ENCODE measurements at places on chromosomes 3 and 15.

DNA sequence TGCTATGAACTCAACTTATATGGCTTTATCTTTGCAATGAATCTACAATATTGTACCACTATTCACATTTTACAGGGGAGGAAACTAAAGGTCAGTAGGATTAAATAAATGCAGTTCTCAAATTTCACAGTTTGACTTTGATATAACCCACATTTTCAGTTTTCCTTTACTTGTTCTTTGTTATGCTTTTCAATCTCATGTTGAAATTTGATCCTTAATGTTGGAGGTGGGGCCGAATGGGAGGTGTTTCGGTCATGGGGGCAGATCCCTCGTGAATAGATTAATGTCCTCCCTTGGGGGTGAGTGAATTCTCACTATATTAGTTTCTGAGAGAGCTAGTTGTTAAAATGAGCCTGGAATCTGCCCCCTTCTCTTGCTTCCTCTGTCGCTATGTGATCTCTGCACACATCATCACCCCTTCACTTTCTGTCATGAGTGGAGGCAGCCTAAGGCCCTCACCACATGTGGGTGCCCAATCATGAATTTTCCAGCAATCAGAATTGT lies 44.7 kb downstream of the CD200 start:
- DNase-seq: no peak

DNA sequence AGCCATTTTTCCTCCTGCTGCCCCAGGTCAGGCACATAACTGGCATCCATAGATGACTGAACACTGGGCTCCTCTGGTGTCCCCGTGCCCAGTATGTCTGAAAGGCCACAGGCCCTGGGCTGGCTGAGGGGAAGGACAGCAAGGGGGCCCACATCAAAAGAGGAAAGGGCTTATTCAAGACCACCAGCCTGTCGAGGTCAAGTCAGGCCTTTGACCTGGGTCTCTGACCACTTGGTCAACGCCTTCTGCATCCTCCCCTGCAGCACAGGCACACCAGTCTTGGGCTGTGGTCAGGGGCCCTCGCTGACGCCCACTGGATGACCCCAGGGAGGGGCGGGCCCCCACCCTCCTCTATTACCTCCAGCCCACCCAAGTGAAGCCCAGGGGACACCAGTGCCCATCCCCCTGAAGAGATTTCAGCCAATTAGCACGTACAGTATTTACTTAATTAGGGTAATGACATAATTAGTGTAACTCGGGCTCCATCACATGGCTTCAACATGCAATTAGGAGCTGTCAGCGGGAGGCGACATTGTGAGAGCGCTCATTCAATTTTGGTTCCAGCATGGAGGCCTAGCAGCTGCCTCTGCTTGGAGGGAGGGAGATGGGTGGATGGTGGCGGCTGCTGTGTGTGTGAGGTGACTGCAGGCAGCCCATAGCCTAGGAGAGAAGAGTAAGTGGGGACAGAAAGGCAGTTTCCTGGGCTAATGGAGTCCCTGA lies 13.5 kb upstream of the DNAH1 start:
- DNase-seq: no peak

GRCh38 chr15:79209690-79210089 lies 72.8 kb upstream of the ANKRD34C start:
- DNase-seq: no peak

- DNase-seq: no peak
These were observed 1081.5 kb downstream of the PLOD2 start for GRCh38 chr3:145079436-145079835.

DNA sequence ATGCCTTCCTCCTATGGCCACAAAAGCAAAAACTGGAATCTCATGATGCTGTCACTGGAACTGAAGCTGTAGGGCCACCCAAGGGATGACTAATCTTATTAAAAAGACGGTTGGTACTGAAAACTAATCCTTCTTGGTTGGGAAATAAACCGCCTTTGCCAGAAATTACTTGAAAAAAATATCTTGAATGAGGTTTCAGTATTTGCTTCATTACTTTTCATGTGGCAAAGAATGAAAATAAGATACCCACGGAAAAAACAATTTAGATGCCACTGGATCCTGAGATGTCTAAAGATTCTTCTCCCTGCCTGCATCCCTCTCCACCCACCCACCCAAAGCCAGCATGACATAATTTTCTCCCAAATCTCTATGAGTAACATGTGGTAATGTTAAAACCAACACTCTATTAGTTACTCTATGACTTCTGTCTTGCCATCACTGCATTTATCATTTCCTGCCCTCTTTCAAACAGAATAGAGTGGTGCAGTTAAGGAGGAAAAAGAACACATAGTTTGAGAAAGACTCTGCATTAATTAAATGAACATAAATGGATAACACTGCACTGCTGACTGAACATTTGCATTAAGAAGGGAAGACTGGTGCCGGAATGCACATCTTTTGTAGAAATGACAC lies 111.8 kb upstream of the DPH6 start:
- DNase-seq: no peak

DNA sequence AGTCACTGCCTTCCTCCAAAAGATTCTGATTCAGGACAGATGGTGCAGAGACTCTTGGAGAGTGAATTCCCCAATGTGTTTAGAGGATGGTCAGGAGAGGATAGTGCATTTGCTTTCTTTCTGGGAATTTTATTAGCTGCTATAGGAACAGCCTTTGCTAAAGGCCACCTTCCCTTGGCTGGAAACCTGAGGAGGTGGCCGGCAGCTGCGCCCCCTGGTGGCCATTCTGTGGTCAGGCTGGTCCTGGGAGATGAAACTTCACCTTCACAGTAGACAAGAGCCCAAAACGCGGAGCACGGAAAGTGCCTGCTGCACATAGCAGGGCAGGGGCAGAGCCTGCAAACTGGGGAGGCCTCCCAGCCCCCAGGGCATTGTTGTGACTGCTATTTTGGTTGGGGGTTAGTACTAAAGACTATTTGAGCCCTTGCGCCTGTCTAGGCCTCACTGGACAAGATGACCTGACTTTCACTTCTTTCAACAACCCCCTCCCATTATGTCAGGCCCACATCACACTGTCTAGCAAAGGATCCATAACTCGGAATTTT lies 34.3 kb downstream of the SEC22C start:
- peak; percentile 74 for DNase-seq

GRCh38 chr3:126525091-126525852 lies 1.3 kb downstream of the CHST13 start:
- DNase-seq: no peak

DNA sequence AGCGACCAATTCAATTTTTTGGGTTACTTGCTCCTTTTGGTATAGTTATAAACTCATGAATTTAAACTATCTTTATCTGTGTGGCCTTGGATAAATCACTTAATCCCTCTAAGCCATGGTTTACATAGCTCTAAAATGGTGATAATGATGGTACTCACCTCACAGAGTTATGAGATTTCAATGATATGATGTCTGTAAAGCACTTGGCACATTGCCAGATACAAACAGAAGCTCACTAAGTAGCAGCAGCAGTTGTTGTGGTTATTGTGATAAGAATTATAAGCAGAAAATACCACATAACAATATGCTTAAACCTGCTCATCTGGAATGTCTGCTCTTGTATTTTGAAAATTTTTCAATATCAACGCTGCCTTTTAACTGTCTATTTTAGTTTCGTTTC lies 185.1 kb upstream of the SNTN start:
- DNase-seq: no peak

- DNase-seq: no peak
These were observed 2.0 kb upstream of the TRIM59 start for GRCh38 chr3:160451602-160452001.

DNA sequence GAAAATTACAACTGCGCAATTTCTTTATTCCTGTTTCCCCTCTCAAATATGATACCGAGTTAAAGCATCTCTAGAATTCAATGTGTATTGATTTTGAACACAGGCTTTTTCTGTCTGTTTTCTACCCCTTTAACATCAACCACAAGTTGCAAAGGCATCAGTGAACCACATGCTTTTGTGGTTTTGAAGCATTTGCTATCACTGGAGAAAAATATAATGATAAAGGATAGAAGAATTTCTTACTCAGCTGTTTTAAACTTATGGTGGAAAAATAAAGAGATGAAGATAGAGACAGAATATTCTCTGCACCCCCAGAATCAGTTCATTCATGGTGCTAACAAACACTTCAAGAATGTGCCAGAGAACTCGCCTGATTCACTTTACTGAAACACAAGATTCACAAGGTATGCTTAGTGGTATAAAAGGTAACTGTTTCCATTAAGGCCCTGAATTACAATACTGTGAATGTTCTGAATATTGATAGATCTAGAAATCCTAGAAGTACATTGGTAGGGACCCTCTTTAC lies 9.5 kb upstream of the DPPA4 start:
- DNase-seq: no peak

DNA sequence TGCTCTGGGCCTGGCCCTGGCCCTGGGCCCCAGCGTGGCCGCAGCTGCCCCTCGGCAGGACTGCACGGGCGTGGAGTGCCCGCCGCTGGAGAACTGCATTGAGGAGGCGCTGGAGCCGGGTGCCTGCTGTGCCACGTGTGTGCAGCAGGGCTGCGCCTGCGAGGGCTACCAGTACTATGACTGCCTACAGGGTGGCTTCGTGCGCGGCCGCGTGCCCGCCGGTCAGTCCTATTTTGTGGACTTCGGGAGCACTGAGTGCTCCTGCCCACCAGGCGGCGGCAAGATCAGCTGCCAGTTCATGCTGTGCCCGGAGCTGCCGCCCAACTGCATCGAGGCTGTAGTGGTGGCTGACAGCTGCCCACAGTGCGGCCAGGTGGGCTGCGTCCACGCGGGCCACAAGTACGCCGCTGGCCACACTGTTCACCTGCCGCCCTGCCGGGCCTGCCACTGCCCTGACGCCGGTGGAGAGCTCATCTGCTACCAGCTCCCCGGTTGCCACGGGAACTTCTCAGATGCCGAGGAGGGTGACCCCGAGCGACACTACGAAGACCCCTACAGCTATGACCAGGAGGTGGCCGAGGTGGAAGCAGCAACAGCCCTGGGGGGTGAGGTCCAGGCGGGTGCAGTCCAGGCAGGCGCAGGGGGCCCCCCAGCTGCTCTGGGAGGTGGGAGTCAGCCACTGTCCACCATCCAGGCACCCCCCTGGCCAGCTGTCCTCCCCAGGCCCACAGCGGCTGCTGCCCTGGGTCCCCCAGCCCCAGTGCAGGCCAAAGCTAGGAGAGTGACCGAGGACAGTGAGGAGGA lies 21.7 kb downstream of the FBLN2 start:
- DNase-seq: no peak

DNA sequence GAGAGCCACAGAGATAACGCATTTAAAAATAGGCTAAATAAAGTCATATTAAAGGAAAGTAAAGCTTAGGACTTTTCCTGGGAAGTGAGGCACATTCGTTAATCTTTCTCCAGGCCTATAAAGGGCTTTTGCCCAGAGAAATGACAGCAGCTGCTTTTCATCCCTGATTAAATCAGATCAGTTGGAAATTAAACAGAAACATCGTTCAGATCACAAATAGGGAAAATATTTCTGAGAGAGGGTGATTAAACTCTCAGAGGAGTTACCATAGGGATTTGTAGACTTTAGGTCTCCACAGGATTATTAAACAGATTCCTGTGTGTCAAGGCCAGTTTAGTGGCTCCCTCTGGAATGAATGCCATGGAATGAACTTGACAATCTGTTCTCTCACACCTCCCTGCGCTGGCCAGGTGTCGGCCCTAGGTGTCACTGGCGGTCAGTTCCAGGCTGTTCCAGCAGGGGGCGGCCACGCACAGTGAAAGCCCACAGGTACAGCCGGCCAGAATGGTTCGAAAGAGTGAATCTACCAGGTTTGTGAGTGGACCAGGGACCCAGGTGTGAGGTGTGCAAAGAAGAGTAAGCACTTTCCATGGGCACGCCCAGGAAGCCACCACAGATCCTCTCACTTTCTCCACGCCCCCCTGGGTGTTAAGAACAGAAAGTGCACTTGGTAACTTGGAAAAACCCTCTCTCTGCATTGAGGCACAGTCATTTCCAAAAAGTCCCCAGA lies 253.0 kb upstream of the RASGRP1 start:
- peak; percentile 93 for DNase-seq

DNA sequence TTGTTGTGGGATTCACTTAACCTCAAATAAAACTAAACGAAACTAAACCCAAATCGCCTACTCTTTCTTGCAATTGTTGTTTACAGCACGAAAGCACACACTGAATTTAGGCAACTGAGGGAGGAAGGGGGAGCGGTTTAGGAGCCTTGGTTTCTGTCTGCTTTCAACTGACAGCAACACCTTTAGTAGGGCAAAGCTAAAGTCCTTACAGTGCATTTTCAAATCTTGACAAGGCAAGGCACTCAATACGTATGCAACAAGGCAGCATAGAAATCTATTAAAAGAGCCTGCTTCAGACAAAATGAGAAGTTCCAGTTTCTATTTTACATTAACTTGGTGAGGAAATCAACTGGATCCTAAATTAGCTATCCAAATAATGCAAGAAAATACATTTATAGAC lies 174.6 kb downstream of the CHST2 start:
- DNase-seq: no peak

- DNase-seq: no peak
These were observed 189.3 kb downstream of the OPA1 start for GRCh38 chr3:193782276-193782647.

GRCh38 chr3:141405591-141405990 lies 37.3 kb downstream of the ZBTB38 start:
- DNase-seq: no peak

- DNase-seq: no peak
These were observed 66.0 kb downstream of the MESD start for GRCh38 chr15:80923668-80924067.

- no peak for DNase-seq
These were observed 641.5 kb upstream of the NECTIN3 start for GRCh38 chr3:110430146-110430545.

- no peak for DNase-seq
These were observed 9.9 kb downstream of the RBP1 start for GRCh38 chr3:139529662-139530061.

DNA sequence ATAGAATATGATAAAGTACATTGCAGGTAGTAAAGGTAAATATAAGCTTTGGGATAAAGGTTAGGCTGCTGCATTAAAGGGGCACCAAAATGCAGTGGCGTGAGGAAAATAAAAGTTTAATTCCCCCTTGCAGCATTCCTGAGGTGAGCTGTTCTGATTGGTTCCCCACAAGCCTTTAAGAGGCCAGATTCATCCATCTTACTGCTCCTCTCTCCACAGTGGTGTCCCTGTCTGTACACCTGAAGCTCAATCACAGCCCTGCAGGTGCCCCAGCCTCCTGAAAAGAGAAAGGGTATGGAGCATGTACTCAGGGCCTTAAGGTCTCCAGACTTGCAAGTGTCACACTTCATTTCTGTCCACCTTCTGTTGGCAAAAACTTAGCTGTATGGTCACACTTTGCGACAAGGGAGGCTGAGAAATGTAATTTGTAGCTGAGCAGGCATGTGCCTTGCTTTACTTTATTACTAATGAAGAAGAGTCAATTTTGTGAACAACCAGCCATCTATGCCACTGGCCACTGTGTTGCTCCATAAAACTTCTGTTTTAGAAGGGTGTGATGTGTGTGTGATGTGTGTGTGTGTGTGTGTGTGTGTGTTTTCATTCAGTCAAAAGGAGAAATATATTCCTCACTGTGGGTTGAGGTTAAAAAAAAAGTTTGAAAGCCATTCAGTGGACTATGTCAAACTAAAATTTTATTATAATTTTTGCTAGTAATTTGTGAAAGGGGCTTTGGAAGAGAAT lies 12.8 kb downstream of the LACTB start:
- DNase-seq: no peak

GRCh38 chr3:149792452-149793270 lies at the start of gene ANKUB1:
Gene ANKUB1 (minus strand): TSS chr3:149792554. CDS start chr3:149792366, 188 bp downstream.
- DNase-seq: no peak

- no peak for DNase-seq
These were observed 34.1 kb upstream of the WNT5A start for GRCh38 chr3:55521064-55521737.

- DNase-seq: no peak
These were observed 1.3 kb downstream of the RNU5B-1 start for GRCh38 chr15:65305776-65306175.

- DNase-seq: no peak
These were observed 91.7 kb downstream of the SPRED1 start for GRCh38 chr15:38344351-38344750.

- no peak for DNase-seq
These were observed 720.9 kb downstream of the GRM7 start for GRCh38 chr3:7581831-7582230.

All from stimulated activated effector memory CD8-positive, alpha-beta T cell treated with anti-CD3 and anti-CD28 coated beads, Interleukin-12 subunit alpha, Interleukin-12 subunit beta, amount 100 ng/mL, for 72 hours (primary cell).